Right lung (tissue), 10 donors: ENCODE measurements at places on chromosomes 12 and 14. TPM values are rescaled to one million over a fixed set of nuclear protein-coding genes. Genes with fewer than 3 reads are reported as not detected.

DNA sequence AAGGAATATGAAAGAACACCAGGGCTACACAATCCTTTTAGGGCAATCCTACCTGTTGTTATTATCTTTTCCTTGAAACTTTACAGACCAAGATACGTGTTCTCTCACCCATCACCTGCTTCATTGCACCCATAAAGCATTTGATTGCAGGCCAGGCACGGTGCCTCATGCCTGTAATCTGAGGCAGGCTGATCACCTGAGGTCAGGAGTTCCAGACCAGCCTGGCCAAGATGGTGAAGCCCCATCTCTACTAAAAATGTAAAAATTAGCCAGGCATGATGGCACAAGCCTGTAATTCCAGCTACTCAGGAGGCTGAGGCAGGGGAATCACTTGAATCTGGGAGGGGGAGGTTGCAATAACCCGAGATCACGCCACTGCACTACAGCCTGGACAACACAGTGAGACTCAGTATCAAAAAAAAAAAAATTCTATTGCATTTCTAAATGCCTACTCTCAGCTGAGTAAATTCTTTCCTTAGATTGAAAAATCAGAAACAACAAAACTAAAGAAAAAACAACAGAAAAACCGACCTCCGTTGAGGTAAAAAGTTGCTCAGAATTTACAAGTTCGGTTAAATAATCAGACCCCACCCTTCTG, 183.7 kb upstream of the TMEM132C start:
- no peak for DNase-seq

Gene SERPINA3
- 1.5 TPM for polyA plus RNA-seq

- DNase-seq, result no peak
Observed at GRCh38 chr14:76715511-76716081, 45.7 kb upstream of the VASH1 start.

DNA sequence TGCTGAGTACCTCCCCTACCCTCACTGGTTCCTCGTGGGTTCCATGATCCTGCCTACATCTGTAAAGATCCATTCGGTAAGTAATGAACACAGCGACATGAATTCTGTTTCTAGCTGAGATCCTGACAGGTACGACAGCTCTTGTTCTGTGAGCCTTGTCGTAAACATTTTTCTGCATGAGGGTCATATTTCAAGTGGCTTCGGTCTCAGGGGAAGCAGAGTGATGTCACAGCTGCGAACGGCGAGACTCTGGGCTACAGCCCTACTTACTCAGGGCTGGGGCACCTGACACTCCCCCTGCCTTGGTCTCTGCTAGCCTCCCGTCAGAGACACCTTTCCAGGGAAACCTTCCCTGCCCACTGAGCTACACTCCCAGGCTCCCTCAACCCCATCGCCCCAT, 85.8 kb downstream of the RBM19 start:
- DNase-seq, result no peak

Gene ARHGEF40
- polyA plus RNA-seq, result 69.5 TPM

DNA sequence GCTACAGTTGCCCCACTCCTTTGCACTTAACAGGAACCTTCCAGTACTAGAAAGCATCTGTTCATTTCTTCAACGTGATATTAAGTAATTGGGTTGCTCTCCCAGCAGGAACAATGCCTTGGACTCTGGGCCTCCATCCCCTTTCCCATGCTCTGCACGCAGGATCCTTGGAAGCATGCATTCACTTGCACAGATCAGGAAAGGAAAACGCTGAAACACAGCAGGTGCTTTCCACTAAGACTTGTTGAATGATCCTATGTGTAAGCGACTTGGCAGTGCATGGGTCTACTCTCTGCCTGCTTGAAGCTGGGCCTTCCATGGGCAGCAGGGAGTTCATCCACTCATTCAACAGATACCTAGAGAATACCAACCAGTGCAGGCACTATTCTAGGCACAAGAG, 2.3 kb downstream of the LTBP2 start:
- no peak for DNase-seq

- DNase-seq, result no peak
Observed at GRCh38 chr14:82490397-82490796, 956.7 kb upstream of the SEL1L start.

Gene MYO1H
- polyA plus RNA-seq, result 0.22 TPM

Gene HOXC13
- not detected for polyA plus RNA-seq

GRCh38 chr12:24489939-24490338, 459.0 kb downstream of the BCAT1 start:
- DNase-seq, result no peak

- DNase-seq, result no peak
Observed at GRCh38 chr12:109735825-109736551, 22.4 kb downstream of the FAM222A start.

Gene LMNTD1
- 1.8 TPM for polyA plus RNA-seq

- no peak for DNase-seq
Observed at GRCh38 chr12:128068211-128068610, 198.8 kb upstream of the TMEM132C start.

- no peak for DNase-seq
Observed at GRCh38 chr12:74780182-74780849, 242.7 kb downstream of the ATXN7L3B start.
